NCI-H446 treated with DMSO at 0.1 percent for 48 hours (cell line): ENCODE measurements at places on chromosomes 5 and 9.

GRCh38 chr9:135901826-135902225, 5.5 kb downstream of the CAMSAP1 start:
- DNase-seq, result no peak

- DNase-seq, result no peak
These were observed 326.7 kb upstream of the EFNA5 start for GRCh38 chr5:107997338-107997980.

DNA sequence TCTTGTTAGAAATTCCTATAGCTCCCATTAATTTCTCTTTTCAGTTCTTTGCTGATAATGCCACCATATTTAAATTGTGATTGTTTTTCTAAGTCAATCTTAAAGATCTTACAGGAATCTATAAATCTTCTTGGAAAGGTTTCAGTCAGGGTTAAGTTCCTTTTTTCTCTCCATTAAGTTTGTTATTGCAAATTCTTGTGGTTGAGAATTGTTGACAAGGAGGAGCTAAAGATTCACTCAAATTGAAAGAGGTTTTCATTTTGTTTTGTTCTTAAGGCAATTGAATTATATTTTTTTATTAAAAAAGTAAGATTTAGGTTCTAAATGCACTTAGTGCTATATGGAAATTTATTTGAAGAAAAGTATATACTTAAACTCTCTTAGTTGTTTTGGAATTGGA, 213.4 kb downstream of the PRR16 start:
- no peak for DNase-seq

- DNase-seq, result no peak
These were observed 24.0 kb downstream of the CDKN2A start for GRCh38 chr9:21969951-21970799.

- DNase-seq, result no peak
These were observed 255.2 kb upstream of the TNC start for GRCh38 chr9:115373000-115373709.

DNA sequence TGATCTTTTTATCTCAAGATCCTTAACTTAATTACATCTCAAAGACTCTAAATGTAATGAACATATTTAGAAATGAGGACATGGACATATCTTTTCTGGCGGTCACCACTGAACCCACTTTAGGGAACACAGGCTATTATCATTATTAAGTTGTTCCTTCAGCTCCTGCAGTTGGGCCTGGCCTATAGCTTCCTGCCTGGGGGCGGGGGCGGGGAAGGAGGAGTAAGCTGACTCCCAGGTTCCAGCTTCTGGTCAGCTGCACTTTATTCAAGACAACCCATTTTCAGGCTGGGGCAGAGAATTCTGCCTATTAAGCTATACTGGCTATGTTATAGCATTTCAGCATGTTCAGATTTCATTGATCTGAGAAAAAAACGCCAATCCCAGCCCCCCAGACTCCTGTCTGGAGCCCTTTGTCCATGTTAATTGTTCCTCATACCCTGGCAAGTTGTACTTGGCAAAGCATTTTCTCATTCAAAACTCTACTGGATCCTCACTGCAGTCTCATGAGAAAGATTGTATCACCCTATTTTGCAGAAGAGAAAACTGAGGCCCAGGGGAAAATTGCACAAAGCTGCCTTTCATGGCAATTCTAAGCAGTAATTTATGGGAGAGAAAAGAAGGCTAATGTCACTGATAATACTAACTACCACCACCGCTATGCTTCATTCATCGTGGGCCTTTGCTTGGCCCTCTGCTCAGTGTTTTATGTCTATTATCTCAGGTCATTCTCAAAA, 25.1 kb downstream of the COL15A1 start:
- no peak for DNase-seq

- DNase-seq, result no peak
These were observed 4.9 kb upstream of the TRAF1 start for GRCh38 chr9:120931231-120932085.

DNA sequence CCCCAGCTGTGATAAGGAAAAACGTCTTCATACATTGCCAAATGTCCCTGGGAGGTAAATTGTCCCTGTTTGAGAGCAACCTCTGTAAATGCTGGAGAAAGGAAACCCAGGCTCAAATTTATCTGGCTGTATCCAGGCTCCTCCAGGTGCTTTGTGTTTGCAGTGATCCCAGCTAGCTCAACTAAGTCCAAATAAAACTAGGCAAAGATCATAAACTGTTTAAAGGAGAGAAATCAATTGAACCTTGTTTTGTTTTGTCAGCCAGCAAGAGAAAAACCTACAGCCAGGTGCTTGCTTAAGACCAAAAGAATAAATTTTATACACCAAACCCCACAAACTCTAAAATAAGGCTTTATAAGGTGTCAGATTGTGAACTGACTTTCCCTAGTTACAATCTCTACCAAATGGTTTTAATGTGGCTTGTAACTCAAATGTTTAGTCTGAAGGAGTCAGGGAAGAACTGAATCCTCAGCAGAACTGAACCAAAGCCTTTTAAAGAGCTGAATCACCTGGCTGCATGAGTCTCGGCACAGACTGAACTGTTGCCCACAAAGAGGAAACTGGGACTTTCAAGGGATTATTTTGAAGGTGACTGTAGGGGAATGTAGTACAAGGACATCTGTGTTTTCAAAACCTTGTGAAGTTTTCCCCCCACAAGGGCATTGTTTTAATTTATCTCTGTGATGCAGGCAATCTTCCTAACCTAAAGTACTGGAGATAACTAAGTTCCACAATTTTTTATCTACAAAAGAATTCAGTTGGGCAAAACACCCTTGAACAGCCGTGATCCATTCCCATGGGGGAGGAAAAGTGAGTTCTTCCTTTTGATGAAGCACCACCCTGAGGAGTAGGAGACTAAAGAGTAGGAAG, 201.7 kb upstream of the TARS1 start:
- DNase-seq, result no peak

- no peak for DNase-seq
These were observed 46.5 kb upstream of the SETD9 start for GRCh38 chr5:56862909-56863308.

DNA sequence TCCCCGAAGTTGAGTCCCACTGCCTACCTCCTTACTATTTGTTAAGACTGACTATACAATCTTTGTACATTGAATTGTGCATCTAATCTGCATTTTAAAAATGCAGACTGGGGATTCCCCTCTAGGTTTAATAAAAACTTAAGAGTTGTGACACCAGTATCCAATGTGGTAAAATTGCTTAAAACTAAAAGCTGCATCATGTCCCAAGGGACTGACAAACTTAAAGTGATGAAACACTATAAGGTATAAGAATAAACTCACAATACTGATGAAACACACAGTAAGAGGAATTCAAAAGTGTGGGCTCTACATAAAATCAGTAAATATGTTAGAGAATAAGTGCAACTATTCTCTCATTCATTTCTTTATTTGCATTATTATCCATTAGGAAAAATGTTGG, 1905.1 kb downstream of the MAT2B start:
- no peak for DNase-seq
